ENCODE measurements at places on chromosomes 5 and 9.

GRCh38 chr5:149995385-149996204, 4.9 kb downstream of the TIGD6 start:
- no peak for DNase-seq

GRCh38 chr5:96278981-96279380, 154.1 kb downstream of the PCSK1 start:
- DNase-seq: no peak

DNA sequence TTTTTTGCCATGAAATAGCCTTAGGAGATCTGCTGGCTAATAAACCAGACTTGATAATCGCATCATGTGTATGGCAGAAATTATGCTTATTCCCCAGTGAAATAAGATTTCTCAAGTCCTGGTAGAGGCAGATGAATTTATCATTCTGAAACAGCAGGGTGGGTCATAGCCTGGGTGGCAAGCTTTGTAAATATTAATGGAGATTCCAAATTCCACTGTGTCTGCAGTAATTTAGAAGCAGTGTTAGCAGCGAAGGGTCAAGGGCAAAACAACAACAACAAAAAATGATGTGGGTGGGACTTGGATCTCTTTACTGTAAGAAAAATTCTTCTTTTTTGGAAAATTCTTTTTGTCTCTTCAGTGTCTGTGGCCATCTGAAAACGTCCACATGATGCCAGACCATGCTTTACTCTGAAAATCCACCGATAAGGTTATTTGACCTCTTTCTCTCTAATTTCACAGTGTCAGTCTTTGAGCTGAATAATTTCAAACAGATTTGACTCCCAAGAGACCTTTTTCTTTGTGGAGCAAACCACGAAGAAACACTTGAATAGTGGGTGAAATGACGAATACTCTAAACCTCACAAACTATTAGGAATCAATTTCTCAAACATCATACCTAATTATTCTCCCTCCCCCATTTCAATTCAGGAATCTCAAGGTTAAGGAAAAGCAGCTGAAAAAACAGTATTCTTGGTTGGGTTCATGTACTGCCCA, 106.0 kb upstream of the RPS23 start:
- no peak for DNase-seq

DNA sequence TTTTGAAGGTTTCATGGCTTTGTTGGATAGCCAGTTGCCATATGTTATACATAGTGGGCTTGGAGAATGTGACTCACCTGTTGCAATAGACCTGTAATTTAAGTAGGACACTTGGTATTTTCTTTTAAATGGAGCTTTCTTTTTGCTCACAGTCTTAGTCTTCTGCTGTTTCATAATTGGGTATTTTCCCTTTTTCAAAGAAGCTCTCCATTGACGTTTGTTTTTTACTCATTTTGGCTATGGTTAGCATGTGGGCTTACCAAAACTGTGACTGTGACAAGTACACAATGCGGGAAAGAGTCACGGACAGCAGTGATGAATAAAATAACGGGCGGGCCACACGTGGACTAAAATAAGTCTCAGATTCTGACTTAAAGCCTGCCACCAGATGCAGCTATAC, 23.2 kb upstream of the RNF20 start:
- no peak for DNase-seq

GRCh38 chr5:23991406-23991805, 484.0 kb downstream of the PRDM9 start:
- no peak for DNase-seq

DNA sequence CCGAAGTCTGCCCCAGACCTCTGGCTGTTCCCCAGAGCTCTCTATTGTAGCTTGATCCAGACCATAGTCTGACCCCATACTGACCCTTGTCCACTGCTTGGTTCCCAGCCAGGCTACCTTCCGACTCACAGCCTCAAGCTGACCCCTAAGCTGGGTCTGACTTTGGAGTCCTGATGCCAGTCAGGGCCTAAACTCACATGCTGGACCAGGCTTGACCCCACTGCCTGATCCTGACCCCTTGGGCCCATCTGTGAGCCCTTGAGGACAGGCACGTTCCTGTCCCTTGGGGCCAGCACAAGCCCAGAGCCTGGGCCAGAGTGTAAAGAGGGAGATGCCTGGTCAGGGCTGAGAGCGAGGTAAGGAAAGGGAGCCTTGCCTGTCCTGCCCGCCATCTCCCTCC, 32.7 kb upstream of the ENHO start:
- DNase-seq: no peak
